ENCODE measurements at places on chromosomes 2 and 18.

- DNase-seq = no peak
These were observed 108.4 kb downstream of the GATA6 start for GRCh38 chr18:22277758-22278157.

- no peak for DNase-seq
These were observed 1.3 kb downstream of the RNPEPL1 start for GRCh38 chr2:240569523-240569997.

GRCh38 chr2:45922577-45922988 is 271.1 kb downstream of the PRKCE start:
- DNase-seq = no peak

- no peak for DNase-seq
These were observed 305.7 kb downstream of the AGPS start for GRCh38 chr2:177698281-177698680.
